Fibroblast of lung (primary cell): ENCODE measurements at places on chromosomes 1 and 21.

DNA sequence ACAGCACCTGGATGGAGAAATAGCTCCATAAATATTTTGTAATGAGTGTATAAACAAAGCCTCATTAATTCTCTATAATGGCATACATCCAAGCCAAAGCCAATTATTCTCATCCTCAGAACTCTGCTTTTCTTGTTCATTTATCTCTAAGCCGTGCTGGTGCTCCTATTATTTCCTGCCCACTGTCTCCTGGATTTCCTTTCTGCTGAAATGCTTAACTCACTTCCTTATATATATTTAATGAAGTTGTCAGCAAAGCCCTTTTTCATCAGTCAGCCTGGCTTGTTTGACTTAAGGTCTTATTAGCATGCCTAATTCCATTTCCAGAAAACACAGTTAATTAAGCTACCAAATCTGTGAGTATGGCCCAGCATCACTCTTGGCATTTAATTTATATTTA is 93.4 kb downstream of the SLC25A24 start:
- DNase-seq, result no peak

GRCh38 chr1:99677416-99677815 is 31.5 kb downstream of the PALMD start:
- no peak for DNase-seq

GRCh38 chr1:237902960-237903743 is 12.4 kb upstream of the ZP4 start:
- no peak for DNase-seq

- DNase-seq, result no peak
These were observed 48.3 kb downstream of the SIM2 start for GRCh38 chr21:36747041-36747814.
